Fibroblast of skin of right quadriceps (primary cell): ENCODE measurements at places on chromosomes 7 and 10.

DNA sequence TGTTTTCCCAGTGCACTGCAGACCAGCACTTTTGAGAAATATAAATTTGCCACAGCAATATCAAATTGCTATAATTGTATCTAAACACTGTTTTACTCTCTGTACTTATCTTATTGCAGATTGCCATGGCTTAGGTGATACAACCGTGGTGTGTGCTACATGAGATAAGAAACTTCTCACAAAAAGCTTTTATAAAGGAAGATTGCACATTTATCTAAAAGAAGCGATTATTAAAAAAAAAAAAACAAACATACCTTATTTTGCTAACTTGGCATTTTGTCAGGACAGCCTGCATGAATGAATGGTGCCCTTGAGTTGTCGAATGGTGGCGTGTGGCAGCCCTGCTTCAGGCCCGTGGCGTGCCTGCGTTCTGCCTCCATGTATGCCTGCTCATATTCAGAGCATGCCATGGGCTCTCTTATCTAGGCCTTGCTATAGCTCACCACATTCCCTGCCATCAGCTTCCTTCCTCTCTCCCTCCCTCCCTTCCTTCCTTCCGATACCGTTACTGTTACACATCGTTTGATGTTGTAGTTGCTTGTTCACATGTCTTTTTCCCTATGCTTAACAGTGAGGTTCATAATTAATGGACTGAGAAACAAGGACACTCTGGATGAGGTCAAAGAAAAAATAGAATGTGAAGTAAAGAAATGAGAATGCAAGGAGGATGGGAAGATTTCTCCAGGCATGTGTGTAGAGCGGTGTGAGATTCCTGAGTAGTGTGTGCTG lies 34.9 kb downstream of the PRKAR2B start:
- no peak for DNase-seq

DNA sequence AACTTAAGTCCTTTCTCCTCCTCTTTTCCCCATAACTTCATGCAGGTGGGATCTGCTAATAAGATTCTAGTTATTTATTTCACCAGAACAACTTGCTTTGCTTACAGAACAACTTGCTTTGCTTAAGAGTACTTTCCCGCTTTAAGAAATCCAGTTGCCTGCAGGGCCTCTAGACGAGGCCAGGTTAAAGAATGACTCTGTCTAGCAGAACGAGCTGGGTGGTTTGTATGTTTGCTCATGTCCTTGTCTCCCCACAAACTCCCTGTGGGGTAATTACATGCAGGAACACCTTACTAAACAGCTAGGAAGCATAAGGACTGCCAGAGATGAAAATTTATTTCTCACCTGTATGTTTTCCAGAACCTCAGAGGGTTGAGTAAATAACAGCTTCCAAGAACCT lies 8.8 kb upstream of the FZD8 start:
- no peak for DNase-seq

DNA sequence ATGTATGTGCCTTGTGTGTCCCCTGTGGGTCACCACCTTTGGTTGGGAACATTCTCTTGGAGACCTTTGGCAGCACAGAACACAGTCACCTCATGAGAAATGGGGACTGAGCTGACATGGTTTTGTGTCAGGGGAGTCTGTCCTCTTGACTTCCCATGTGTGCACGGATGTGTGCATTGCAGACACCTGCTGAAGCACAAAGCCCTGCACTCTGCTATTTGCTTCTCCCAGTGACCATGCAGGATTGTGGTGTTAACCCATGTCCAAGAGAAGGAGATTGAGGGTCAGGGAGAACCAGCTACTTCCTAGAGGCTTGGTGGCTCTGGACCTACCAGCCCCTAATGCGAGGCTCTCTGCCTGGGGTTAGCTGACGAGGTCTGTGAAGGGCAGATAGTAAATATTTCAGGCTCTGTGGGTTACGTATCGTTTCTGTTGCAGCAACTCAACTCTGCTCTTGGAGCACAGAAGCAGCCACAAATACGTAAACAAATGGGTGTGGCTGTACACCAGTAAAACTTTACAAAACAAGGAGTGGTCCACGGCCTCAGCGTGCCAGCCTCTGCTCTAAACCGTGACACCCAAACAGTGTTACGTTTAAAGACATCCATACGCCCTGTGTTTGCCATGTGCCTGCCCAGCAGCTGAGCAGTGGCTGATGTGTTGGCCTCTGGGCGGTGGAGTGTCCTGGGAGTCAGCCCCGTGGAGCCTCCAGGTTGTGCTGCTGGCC lies 51.7 kb downstream of the ADCY1 start:
- no peak for DNase-seq

- peak; percentile 83 for DNase-seq
These were observed at the start of gene PRKG1 for GRCh38 chr10:51074238-51075028. PRKG1 (plus strand) TSS chr10:51074487.

GRCh38 chr7:18402488-18403183 lies 92.9 kb upstream of the HDAC9 start:
- DNase-seq, result peak; percentile 80
